ENCODE measurements at places on chromosomes 16 and 17.

DNA sequence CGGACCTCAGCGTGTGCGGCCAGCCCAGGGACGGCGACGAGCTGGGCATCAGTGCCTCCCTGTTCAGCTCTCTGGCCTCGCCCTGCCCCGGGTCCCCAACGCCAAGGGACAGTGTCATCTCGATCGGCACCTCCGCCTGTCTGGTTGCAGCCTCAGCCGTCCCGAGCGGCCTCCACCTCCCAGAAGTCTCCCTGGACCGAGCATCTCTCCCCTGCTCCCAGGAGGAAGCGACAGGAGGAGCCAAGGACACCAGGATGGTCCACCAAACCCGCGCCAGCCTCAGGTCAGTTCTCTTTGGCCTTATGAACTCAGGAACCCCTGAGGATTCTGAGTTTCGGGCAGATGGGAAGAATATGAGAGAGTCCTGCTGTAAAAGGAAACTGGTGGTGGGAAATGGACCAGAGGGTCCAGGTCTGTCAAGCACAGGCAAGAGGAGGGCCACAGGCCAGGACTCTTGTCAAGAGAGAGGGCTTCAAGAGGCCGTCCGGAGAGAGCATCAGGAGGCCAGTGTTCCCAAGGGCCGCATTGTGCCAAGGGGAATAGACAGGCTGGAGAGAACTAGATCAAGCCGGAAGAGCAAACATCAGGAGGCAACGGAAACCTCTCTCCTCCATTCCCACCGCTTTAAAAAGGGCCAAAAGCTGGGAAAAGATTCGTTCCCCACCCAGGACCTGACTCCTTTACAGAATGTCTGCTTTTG is 825 bp downstream of the HASPIN start:
- DNase-seq: no peak

DNA sequence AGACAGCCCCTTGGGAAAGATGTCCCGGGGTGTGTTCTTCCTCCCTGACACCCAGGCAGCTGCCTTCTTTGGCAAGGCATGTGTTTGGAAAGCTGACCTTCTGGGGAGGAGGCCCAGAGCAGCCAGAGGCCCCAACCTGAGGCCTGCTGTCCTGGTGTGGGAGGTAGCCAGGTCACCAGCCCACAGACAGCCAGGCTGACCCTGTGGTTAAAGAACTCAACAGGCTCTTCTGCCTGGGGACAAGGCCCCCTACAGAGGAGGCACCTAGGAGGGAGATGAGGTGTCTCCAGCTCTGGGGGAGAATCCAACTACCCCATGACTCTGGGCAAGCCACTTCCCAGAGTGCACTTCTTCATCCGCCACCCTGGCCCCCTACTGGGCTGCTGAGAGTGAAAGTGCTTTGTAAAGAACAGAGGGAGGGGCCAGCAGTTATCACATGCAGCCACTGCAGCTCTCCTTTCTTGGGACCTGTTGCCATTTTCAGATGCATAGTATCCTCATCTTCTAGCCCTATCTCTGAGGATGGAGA is 13.1 kb upstream of the SREBF1 start:
- peak; percentile 42 for DNase-seq

DNA sequence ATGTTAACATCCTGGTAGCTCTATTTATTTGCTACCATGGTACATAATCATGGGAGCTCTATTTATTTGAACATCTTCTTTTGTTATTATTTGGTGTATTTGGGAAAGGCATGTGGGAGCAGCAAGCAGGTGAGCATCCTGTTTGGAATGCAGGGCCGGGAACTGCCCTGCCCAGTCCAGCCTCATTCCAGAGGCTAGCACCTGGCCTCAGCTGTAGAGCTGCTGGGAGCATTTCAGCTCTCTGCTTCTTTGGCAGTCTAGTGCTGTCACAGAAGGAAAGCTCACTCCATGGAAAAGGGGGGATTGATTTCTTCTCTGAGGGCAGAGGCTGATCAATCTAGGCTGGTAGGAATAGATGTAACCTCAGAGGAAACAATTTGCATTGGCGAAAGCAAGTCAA is 112.5 kb downstream of the WWOX start:
- DNase-seq: no peak

GRCh38 chr17:70552230-70552981 is 383.1 kb downstream of the KCNJ2 start:
- DNase-seq: peak; percentile 29

GRCh38 chr16:67170168-67170948 is at the start of gene NOL3:
Gene NOL3 (plus strand): TSS chr16:67170538.
- peak; percentile 83 for DNase-seq

DNA sequence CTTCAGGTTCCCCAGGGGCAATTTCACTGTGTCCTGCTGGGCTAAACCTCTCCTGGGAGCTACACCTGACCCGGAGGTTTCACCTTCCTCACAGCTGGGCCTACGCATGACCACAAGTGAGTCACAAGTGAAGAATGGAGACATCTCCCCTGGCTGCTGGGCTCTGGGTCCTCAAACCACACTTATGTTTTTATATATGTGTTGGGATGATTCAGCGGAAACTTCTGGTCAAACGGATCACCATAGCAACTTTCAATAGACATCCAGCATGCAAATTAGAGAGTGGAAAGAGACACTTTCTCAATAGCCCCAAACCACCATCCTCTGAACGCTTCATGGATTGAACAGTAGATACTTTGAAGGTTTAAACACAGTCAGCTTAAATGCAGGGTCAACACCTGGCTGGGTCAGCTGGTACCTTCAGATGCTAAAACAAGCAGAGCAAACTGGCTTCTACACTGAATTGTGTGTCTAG is 28.0 kb upstream of the MAF start:
- peak; percentile 48 for DNase-seq

GRCh38 chr16:71367241-71367976 is 8.9 kb downstream of the CALB2 start:
- DNase-seq: peak; percentile 13

- DNase-seq: no peak
Observed at GRCh38 chr17:40539711-40540411, 25.4 kb downstream of the CCR7 start.

- no peak for DNase-seq
Observed at GRCh38 chr16:46612121-46612520, 9.1 kb downstream of the SHCBP1 start.

GRCh38 chr17:66018786-66019185 is 173.1 kb downstream of the CEP112 start:
- DNase-seq: no peak

- DNase-seq: no peak
Observed at GRCh38 chr17:3768769-3769168, 32.2 kb downstream of the ITGAE start.

DNA sequence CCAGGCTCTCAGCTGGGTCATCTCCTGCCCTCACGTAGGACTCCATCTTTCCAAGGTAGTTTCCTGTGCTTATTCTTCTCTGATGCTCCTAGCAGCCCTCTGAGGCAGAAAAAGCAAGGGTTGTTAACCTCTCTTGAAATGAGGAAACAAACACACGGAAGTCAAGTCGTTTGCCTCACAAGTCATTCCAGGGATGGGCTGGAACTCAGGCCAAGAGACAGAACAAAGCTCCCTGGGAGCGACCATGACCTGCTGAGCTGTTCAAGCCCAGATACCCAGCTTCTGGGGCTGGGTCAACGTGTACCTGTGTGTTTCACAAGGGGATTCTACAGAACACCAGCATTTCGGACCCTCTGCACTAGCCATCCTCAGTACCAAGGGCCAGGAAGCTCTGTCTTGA is 28.1 kb downstream of the SRL start:
- no peak for DNase-seq

DNA sequence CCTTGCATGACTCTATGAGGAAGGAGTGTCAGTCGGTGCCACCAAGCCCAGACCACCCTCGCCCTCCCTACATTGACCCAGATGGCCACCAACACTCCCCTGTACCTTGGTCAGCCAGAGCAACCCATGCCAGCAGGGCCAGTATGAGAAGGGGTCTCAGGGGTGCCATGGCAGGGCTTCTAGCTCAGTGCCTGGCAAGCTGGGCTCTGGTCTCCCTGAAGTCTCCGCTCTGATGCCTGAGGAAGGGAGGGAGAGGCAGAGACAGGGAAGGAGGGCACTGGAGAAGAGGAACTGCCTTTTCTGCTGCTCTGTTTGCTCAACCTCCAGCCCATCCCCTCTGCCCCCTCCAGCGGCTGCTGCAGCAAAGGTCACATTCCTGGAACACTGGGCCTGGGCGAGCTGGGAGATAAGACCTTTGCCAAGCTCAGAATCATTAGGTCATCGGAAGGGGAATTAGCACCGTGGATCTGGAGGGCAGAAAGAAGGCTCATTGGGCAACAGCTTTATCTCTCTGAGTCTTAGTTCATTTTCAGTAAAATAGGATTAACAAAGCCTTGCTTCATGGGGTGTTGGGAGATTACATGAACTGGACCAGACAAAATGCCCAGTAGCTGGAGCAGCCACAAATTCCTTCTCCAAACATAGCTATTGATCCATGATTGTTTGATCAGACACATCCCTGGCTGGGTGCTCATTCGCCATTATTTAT is at the start of gene VTN:
TSS of gene VTN (minus strand) at position 273 of the 709 bp plus-strand sequence. CDS start at position 169, 104 bp downstream.
- no peak for DNase-seq

- DNase-seq: no peak
Observed at GRCh38 chr16:56936950-56937349, 5.0 kb downstream of the HERPUD1 start.

DNA sequence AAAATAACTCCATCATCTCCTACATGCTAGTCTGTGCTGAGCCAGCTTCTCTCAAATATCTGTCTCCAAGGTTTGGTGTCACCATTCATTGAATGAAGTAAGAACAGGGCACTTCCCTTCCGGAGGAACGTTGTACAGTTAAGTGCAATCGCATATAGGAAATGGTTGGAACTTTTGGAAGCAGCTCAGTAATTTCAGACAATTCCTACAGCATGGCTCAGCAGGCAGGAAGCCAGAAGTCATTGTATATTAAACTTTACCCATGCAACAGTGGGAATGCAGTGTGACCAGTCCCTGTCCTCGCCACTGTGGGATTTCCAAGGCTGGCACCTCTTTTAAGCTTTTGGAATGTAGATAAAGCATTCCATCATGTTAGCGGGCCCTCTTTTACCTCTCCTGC is 51.1 kb upstream of the MYH2 start:
- peak; percentile 72 for DNase-seq

DNA sequence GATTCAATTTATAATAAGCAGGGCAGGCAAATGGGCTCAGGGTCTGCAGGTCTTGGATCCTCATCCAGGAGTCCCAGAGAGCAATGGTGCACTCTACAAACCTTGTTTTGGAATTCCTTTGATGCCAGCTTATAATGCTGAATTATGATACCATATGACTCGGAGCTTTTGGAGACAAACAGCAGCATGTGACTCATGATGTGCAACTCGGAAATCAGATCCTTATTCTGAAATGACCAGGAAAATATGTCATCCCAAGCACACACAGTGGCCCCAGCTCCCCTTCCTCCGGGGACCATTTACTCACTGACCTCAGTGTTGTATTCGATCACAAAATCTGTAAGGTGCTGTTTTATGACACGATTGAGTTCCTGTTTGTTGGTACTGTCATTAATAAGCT is 20.2 kb upstream of the UMOD start:
- DNase-seq: no peak

DNA sequence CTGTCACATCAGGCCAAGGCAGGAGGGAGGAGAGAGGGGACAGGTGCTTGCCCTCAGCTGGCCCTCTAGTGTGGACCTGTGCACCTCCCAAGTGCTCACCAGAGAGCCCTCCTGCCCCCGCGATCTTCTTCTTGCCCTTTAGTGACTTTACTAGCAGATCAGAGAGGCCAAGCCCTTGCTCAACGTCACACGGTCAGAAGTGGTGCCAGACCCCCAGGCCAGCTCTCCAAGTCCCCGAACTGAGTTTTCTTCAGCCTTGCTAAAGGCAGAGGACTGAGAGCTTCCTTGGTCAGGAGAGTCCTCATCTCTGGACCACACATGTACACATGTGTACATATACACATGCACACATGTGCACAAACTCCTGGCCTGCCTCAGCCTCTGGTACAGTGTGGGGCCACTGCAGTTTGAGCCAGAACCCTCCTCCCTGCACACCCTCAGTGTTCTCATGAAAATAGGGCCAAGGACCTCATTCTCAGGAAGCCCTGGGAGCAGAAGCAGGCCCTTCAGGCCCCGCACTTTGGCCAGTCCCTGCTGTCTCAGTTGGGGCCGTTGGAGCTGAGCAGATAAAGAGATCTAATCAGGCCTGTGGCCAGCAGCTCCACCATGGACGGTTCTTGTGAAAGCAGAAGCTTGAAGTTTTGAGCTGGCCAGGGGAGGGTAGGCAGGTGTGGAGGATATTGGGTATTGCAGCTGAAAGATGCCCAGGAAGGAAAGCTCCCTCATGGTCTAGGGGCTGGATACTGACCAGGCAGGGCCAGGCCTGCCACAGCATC is 7.4 kb upstream of the EPX start:
- DNase-seq: no peak

- peak; percentile 45 for DNase-seq
Observed at GRCh38 chr17:10648956-10649355, 8.2 kb downstream of the MYH3 start.

All from fibroblast of skin of right quadriceps (primary cell).